ENCODE measurements at places on chromosomes 7 and 10. TPM values are rescaled to one million over a fixed set of nuclear protein-coding genes. Genes with fewer than 3 reads are reported as not detected.
A peak's percentile ranks its signal among the peaks of the same experiment; 100 is the strongest.

GRCh38 chr7:44735403-44736165 lies 13.1 kb upstream of the ZMIZ2 start:
- DNase-seq = no peak

GRCh38 chr10:103557455-103557854 lies 64.0 kb downstream of the NEURL1 start:
- DNase-seq = no peak

ERVW-1 gene
- total RNA-seq = 0.22 TPM

- DNase-seq = no peak
Observed at GRCh38 chr7:108430664-108431063, 25.6 kb downstream of the NRCAM start.

DNA sequence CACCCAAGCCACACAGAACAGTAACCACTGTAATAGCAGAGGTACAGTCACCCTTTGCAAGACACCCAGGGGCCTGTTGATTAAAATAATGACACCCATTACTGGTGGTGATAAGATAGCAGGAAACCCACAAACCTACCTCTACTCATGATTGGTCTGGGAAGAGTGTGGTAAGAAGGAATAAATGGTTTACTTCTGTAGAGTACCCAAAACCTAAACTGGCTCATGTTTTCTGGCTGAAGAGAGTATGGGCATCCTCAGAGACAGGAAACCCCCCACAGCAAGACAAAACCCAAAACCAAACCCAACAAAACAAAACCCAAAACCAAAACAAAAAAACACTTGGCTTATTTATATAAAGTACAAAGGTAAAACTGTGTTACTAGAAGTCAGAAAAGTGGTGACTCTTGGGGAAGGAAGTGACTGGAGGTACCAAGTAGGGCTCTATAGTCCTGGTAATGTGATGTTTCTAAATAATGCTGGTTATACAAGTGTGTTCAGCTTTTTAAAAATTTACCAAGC lies 15.5 kb upstream of the DNAJB12 start:
- DNase-seq = no peak

- DNase-seq = no peak
Observed at GRCh38 chr7:7739204-7740036, 21.0 kb upstream of the RPA3 start.

GRCh38 chr10:129023082-129023481 lies 444.0 kb upstream of the MGMT start:
- DNase-seq = peak; percentile 74

DNA sequence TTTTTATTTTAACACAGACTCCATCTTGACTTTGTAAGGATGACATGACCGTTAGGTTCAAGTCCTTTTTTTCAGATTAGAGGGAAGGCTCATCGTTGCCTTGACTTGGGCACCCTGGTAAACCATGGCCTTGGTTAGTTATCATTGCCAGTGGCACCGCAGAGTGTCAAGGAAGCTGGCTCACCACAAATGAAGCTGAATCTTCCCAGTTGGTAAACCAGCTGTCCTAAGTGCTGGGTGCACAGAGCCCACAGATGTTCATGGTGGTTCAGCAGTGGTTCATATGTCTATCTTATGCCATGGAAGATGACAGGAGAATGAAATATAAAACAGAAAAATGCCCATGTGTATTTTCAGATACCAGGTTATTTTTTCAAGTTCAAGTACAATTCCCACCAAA lies 273.6 kb downstream of the PLXDC2 start:
- no peak for DNase-seq

UBE2D4 gene
- 19.2 TPM for total RNA-seq

GRCh38 chr10:129122846-129123245 lies 344.2 kb upstream of the MGMT start:
- no peak for DNase-seq

DNA sequence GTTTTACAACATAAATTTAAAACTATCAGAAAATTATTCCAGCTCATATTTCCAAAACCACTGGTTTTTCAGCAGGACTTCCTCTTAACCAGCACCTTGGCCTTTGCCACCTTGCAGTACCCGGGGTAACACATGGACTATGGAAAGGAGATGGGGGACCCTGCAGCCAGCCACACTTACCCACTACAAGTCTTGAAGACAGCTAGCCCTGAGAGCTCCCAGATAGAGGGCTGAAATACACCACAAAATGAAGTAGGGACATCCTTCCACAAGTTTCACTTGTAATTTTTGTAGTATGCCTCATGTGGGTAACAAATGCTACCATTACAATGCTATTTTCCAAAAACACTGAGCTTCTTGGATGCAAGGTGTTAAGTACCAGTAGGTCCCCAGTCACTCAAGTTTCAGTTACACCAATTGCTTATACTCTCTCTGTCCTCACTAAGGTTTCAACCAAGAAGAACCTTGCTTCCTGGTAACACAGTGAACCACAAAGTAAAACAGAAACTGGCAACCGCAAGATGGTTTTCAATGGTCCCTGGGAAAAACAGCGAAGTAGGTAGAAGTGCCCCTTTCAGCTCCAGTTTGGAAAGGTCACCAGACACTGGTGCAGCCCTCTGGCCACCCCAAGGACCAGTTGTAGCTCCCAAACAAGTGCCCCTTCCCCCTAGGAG lies 110.9 kb downstream of the SGMS1 start:
- no peak for DNase-seq

VPS41 gene
- 91.5 TPM for total RNA-seq

IL6 gene
- total RNA-seq = 28.1 TPM

GRCh38 chr10:26727005-26727404 lies 29.5 kb downstream of the PDSS1 start:
- DNase-seq = no peak

GRCh38 chr7:90773269-90773668 lies 177.1 kb downstream of the CDK14 start:
- DNase-seq = no peak

SAP25 gene
- total RNA-seq = 13.6 TPM

DNA sequence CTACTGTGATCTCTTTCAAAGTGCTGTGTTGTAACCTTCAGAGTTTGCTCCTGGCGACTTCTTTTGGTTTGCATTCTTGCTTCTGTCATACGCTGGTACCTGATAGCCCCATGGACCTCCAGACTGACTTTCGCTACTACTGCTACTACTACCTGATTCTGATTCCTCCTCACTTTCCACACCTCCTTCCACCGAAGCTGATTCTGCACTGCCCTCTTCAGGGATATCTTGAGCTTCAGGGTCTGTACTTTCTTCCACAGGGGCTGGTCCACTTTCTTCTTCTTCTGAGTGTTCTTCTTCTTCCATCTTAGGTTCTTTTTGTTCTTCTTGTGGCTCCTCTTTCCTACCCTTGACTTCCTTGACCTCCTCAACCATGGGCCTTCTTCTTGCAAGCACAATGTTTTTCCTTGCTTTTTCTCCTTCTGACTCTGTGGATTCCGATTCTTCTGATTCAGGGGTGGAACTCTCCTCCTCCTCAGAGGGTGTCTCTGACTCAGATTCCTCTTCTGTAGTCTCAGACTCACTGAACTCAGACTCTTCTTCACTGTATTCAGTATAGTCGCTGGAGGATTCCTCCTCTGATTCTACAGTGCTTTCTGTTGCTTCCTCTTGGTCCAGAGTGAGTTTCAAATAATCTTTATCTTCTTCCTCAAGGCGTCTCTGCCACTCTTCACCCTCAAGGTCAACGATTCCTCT lies 992.2 kb downstream of the PCDH15 start:
- DNase-seq = no peak

EPHA1 gene
- 0.22 TPM for total RNA-seq

DNA sequence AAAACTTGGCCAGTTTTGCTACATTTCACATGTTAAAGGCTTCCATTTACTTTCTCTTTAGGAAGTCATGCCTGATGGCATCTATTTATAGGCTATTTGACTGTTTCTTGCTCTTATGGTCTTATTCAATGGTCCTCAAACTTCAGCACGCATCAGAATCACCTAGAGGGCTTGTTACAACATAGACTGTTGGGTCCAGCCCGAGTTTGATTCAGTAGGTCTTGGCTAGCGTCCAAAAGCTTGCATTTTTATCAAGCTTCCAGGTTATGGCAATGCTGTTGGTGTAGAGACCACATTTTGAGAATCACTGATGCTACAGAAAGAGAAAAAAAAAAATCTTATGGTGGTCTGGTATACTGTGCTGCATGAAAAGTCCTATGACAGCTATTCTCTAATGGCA lies 51.9 kb downstream of the MTPN start:
- DNase-seq = no peak

EIF4EBP2 gene
- total RNA-seq = 57.8 TPM

DNA sequence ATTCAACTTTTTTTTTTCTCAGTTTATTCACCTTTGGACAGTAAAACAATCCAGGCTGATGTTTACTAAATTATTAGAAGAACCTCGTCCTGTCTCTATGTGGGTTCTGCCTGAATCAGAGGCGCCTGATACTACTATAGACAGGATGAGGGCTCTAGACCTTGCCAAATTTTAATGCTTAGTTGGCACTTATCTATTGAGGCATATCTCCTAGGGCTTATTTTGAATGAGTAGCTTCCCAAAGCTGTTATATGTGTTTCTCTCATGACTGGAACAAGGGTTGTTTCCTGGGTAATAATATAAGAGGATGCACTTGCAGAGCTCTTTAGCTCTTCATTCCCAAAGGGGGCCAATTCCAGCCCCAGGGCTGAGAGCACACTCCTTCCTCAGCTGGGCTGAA lies 23.6 kb downstream of the HECW1 start:
- DNase-seq = no peak

GPNMB gene
- 145 TPM for total RNA-seq

DNA sequence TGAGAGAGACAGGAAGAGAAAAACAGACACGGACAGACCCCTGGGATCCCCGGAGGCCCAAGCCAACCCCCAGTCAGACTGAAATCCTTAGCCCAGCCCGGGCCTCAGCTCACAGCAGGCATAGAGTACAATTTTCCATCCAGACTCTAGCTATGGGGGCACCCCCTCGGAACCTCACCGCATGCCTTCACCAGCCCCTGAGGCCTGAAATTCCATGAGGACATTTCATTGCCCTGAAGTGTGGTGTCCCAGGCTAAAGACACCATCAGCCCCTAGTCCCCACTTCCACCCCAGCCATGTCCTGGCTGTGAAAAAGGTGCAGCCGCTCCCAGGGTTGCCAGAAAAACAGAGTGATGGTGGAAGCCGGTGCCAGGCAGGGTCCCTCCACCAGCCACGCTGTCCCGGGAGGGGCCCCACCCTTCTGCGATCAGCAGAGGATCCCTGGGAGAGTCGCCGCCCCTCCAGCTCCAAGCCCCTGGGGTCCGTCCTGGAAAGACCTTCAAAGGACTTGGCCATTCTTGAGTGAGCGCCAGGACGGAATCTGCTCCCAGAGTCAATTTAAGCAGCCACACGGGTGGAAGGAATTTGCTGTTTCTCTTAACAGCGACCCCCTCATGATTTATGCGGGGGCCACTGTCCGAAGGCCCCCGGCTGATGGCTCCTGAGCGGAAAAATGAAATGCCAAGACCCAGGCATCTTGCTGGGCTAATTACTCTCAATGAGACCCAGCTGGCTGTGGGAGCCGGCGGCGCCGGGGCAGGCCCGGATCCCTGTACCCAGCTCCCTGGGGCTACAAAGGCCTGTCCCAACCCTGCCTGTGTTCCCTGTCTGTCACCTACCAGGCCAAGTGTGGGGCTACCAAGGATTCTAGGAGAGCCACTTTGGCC lies 23.2 kb downstream of the MYL10 start:
- DNase-seq = no peak

DNA sequence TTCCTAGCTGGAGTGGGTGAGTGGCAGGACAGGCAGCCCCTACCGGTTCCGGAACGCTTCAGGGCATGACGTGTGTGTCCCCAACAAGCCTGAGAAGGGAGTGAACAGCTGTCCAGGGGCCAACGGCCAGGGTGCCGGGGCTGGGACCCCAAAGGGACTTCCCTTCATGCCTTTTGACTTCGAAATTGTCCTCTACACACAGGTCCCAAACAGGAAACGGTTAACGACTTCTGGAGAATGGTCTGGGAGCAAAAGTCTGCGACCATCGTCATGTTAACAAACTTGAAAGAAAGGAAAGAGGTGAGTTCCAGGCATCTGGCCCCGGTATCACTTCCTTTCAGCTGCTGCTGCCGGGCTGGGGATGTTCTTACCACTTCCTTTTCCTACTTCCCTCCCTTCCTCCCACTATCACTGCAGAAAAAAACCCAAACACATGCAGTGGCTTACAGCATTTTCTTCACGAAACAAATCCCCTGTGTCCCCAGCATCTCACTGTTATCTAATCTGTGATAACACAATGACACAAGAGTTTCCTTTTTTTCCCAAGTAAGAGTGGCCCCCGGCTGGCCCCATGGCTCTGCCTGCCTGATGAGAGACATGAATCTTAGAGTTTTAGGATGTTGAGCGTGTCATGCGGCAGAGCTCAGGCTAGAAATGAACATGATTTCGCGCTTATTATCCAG lies 63.2 kb downstream of the MKI67 start:
- peak; percentile 59 for DNase-seq

GRCh38 chr7:45082031-45082830 lies 6.5 kb downstream of the NACAD start:
- DNase-seq = peak; percentile 56

DNA sequence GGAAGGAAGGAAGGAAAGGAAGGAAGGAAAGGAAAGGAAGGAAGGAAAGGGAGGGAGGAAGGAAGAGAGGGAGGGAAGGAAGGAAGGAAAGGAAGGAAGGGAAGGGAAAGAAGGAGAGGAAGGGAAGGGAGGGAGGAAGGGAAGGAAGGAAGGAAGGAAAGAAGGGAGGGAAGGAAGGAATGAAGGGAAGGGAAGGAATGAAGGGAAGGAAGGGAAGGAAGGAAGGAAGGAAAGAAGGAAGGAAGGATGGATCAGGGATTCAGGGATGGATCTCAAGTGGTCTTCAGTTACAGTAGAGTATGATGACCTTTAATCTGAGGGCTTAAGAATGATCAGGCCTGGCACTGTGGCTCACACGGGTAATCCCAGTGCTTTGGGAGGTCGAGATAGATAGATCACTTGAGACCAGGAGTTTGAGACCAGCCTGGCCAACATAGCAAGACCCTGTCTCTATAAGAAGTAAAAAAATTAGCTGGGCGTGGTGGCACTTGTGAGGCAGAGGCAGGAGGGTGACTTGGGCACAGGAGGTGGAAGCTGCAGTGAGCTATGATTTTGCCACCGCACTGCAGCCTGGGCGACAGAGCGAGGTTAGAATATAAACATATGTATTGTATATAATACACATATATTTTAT lies 760 bp upstream of the FOXK1 start:
- no peak for DNase-seq

AGR2 gene
- 0.40 TPM for total RNA-seq

- no peak for DNase-seq
Observed at GRCh38 chr7:36286226-36286625, 103.4 kb upstream of the ANLN start.

- DNase-seq = peak; percentile 75
Observed at GRCh38 chr10:61750943-61751471, 88.3 kb downstream of the CABCOCO1 start.

- DNase-seq = peak; percentile 94
Observed at GRCh38 chr10:129963641-129964501, at the start of gene EBF3. Gene EBF3, minus strand, starts transcription at chr10:129964274. Its CDS starts 506 bp downstream, at chr10:129963768.

GRCh38 chr7:150388306-150388705 lies 9.2 kb downstream of the ZNF775 start:
- no peak for DNase-seq

- DNase-seq = no peak
Observed at GRCh38 chr10:14608381-14609001, 166.2 kb downstream of the FAM107B start.

- no peak for DNase-seq
Observed at GRCh38 chr7:129782818-129783583, 169.8 kb downstream of the UBE2H start.

Measured in sciatic nerve (tissue), 2 donors.